ENCODE measurements at places on chromosomes 11 and 22.

DNA sequence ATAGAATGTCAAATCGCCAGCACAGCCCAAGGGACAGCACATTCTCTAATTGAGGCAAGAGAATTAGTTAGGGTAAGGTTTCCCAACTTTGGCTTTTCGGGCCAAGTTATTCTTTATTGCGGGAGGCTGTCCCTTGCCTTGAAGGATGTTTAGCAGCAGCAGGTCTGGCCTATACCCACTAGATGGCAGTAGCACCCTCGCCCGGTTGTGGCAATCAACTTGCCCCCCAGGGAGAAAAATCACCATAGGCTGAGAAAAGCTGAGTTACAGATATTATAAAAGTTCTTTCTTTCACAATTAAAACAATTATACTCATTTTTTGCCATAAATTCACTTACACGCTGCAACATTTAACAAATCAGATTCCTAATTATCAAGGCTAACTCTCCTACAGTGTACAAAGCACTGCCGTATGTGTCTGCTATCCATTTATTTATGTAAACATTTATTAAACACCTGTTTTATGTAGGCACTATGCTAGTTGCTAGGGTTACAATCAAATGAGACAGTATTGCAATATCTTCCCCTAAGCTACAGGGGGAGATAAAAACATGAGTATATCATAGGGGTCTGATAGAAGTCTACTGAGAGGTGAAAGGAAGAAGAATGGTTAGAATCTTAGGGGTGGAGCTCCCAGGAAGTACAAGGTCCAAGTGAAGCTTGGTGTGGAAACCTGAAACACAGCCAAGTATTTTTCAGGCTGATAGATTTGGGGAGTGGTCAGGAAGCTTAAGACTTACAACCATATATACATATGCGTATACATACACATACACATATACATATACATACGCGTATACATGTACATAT is 452.3 kb downstream of the RAB38 start:
- peak; percentile 47 for DNase-seq

DNA sequence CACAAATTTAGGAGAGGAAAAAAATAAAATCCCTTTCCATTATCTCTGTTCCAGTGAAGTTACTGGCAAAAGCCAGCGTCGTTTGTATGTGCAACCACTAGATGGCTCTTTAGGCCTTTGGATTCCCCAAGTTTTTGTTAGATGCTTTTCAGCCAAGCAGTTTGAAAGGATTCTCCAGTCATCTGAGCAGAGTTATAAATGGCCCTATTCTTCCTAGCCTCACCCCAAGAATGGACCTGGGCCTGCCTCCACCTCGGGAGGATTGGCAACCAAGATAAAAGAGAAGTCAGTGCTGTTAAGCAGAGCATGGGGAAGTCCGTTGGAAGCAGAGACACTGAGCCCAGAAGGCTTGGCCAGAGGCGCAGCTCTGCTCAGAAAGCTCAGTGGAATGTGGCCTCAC is 15.4 kb downstream of the FAM181B start:
- DNase-seq, result no peak

DNA sequence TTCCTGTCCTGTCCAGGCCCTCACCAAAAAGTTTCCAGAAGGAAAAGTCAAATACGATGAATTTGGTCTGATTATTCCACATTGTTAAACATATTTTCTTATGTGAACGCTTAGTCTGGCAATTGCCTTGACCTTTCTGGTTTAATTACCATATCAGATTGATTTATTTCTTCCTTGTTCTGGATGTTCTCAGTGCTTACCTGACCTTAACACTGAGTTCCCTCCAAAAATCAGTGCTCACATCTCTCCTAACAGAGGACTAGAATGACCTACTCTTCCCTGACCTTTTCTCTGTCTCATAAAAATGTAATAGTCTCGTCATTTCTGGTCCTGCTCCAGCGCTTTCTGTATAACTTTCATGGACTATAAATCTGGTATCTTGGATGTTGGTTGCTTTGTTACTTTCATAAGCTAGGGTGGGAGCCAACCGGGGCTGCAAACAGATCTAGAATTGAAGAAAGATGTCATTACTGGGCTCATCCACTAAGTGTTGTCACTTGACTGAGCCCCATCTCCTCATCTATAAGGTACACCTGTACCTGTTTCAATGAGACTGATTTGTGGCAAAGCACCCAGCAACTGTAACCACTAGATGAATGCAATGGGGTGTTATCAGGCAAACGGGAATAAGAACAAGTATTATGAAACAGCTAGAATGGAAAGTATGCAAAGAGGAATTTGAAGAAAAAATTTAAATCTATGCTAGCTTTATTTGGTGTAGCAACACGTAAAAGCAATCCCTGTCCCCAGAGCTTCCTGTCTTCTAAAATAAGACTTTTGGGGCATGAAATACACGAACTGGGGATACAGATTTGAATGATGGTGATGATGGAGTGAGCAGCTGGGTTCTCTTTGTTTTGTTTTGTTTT is 2.4 kb downstream of the FADS2 start:
- DNase-seq, result no peak

- peak; percentile 70 for DNase-seq
Observed at GRCh38 chr22:41198027-41198580, 7.0 kb upstream of the L3MBTL2 start.

DNA sequence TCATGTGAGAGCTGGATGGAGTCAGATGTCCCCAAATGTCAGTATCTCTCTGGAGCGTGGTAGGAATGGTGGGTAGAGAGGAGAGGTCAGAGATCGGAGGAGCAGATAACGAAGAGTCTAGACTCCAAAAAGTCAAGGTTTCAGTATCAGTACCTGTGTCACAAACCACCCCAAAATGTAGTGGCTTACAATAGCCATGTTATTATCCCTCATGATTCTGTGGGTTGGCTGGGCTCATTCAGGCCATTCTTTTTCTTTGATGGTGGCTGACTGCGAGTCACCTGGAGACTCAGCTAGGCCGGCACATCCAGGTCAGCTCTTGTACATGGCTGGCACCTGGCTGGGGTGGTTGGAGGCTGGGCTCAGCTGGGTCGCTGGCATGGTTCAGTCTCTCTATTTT is 7.3 kb upstream of the SSTR3 start:
- no peak for DNase-seq
